ENCODE measurements at places on chromosomes 4 and X.

GRCh38 chrX:44234116-44234515, 109.4 kb downstream of the EFHC2 start:
- DNase-seq: no peak

DNA sequence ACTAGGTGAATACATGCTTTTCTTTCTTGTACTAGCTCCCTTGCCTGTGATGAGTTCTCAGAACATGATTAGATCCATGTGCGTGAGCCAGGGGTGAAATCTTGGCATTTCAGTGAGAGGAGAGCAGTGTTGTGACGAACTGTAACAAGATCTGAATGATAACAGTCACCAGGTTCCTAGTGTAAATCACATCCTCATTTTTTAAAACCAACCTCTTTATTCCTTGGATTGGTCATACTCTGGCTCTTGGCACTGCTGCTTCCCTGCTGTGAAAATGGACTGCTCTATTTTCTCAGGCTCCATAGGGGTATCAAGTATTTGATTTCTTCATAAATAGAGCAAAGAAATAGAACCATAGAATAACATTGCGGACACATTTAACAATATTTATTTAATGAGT, 206.3 kb downstream of the SLC4A4 start:
- DNase-seq: no peak

DNA sequence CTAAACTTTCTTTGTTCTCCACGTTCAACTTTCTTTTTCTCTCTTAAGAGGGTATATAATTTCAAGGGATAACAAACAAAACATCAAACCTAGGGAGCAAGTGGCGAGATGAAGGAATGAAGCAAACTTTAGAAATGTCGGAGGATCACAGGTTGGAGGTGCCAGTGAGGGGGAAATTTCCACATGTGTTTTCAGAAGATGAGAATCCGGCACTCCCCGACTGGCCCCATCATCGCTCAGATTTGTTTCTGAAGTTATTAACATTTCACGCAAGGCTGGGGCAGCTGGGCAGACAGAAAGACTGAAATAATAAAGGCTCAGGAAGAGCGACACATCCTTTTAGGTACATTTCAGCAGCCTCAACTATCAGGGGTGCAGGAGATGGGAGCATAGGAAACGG, 134.9 kb downstream of the SMIM20 start:
- no peak for DNase-seq

DNA sequence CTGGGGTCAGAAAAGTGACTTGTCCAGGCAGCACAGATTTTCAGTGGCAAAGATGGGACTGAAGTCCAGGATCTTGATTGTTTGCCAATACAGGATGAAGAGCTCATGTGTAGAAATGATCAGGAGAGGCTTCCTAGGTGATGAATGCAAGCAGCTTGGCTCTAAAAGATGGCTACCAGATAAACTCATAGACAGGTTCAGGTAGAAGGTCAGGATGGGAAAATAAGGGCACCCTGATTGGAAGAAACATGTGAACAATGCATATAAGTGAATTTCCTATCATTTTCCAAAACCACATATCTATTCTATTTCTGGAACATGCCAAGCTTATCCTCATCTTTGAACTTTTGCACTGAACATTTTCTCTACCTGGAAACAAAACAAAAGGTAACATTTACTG, 87.7 kb downstream of the FAM13A start:
- no peak for DNase-seq

DNA sequence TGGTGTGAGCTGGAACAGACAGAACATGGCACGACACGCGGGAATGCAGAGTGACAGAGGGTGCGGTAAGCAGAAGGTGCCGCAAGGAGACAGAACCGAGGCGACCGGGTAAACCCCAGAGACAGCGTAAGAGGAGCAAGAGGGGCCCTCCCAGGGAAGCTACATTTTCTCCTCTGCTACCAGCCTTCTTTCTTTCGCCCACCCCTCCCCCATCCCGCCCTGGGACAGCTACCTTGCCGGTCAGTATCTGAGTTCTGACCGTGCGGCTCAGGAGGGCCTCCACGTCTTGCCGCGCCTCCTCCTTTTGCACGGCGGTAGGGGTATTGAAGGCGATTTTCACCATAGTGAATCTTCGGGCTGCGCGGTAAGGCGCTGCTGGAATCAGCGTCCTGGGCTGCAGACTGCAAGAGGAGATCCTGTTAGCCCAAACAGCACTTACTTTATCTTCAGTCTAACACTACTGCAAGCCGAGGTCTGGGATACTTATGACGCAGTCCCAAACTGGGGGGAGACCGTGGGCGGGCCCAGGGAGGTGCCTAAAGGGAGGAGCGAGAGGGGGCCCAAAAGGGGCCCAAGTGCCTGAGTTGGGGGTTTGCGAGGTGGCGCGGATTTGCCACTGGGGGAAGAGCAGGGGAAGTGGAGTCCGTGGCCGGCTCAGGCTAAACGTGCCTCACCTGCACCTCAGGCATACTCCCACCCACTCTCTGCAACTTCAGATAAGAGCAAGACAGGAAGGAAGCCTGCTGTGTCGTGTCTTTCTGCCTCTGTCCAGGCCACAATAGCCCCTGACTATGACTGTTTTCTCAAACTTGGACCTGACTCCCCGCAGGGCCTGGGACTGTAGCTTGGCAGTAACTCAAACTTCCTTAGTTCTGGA, at the start of gene ITM2A:
ITM2A (minus strand) TSS at position 462 of the 877 bp plus-strand sequence; CDS start at position 343, 119 bp downstream.
- DNase-seq: peak; percentile 18

GRCh38 chr4:81454499-81454898, 17.2 kb downstream of the RASGEF1B start:
- DNase-seq: no peak

- no peak for DNase-seq
These were observed 139.5 kb upstream of the NOCT start for GRCh38 chr4:138875891-138876608.

- no peak for DNase-seq
These were observed 124.8 kb upstream of the EOLA2 start for GRCh38 chrX:150063138-150063518.

- DNase-seq: no peak
These were observed 316.6 kb upstream of the BOD1L1 start for GRCh38 chr4:13944095-13944511.

DNA sequence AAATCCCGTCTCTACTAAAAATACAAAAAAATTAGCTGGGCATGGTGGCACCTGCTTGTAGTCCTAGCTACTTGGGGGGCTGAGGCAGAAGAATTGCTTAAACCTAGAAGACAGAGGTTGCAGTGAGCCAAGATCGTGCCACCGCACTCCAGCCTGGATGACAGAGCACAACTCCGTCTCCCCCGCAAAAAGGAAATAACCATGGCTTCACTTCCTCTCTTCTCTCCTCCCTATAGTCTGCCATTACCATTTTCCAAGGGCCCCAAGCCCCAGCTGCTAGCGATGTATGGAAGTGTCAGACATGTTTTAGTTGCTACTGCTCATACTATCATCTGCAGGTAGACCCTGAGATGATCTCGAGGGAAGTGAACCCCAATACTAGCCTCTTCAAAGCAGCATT, 177.3 kb upstream of the FAM9B start:
- DNase-seq: no peak

GRCh38 chr4:171812665-171813525, at the start of gene GALNTL6:
Gene GALNTL6 (plus strand): TSS chr4:171813404.
- DNase-seq: no peak

- DNase-seq: no peak
These were observed 357.7 kb downstream of the C4orf33 start for GRCh38 chr4:129453524-129454200.

GRCh38 chr4:7067452-7068278, at the start of gene GRPEL1:
Gene GRPEL1 (minus strand): TSS chr4:7068064. CDS start chr4:7068032, 32 bp downstream.
- peak; percentile 98 for DNase-seq

- no peak for DNase-seq
These were observed 67.2 kb upstream of the CCSER1 start for GRCh38 chr4:90060039-90060438.

DNA sequence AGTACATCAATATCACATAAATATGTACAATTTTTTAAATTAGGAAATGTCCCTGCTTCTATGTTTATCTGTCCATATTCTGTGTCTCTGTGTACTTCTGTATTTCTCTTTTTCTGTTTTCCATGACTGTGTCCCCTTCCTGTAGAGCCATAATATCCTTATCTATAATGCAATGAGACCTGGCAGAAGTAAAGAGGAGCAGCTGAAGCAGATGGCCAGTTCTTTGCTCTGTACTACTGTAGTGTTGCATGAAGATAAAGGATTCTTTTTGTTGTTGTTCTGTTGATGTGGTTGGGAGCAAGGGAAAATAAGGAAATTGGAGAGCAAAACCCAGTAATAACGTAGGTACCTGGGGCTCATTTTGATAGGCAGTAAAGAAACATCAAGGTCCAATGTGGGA, 301.7 kb downstream of the ADGRL3 start:
- no peak for DNase-seq

DNA sequence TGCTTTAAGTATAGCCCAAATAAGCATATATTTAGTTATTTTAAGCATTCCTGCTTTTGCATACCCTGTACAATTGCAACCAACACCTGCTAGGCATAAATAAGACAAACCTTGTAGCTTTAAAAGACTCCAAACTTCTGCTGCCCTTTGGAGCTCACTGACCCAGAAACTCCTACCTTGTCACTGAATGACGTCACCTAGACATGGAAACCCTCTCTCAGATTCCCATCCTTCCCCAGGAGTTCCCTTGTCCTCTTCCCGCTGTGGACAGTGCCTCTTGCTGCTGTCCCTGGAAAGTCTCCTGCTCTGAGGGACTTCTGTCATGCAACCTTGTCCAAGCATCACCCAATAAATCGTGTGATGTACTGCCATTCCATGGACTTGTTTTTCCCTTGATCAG, 507.2 kb downstream of the GRXCR1 start:
- no peak for DNase-seq

DNA sequence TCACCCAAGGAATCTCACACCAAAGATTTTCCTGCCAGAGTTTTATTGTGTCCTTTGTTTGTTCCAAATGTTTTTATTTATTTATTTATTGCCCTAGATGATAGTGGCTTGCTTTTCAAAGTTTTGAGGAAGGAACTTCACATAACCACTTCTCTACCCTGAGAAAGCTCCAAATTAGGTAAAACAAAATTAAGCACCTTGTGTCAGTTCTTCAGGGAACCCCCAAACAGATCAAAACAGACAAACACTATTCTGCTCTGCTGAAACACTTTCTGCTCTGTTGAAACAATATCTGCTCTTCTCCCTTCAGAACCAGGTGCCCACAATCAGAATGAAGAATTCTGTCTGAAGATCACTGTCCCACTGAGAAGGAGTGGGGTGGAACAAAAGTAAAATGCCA, 16.5 kb upstream of the CYBB start:
- DNase-seq: no peak

DNA sequence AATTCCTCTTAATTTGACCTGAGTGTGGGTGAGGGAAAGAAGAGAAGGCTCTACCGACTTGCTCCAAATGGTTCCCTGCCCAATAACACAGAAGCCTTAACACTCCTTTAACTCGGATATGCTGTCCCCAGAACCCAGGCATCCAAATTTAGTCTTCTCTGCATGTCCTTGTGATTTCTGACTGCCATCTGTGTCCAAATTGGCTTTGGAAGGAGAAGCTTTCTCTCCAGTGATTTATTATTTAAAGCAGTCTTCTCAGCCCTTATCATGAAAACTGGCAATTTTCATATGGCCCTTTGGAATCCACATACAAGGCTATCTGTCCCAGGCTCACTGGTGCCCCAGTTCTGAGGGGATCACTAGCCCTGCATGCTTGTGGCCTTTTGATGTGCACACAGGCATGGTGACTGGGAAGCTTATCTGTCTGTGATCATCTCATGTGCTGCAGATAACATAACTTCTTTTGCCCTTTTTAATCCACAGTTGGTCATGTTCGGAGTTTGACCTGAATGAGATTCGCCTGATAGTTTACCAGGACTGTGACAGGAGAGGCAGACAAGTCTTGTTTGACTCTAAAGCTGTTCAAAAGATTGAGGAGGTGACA, 56.7 kb downstream of the FNIP2 start:
- DNase-seq: no peak

DNA sequence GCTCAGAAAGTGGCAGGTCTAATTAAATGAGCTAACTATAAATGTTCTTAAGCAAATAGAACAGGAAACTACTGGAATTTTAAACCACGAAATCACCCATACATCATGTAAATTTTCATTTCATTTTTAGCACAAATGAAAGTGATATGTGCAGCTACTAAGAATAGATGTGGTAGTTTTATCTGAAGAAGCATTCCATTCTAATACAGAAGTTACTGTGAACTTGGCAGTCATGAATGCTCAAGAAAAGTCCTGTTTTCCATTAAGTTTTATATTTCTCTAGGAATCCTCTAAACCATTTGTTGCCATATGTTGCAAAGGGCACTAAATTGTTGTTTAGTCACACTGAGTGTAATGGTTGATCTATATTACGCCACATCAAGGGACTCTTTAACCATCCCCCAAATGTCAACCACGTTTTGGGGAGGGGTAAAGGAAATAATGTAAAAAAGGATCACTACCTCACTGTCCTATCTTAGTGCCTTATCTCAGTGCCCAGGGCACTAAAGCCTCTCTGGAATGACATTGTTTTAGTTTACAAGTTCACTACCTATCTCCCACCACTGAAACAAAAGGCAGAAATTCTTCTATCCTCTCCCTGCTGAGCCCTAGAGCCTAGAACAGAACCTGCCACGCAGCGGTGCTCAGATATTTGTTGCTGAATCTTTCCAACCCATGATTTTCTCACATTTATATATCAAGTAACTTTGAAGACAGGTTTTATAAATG, 118.0 kb downstream of the SHISA3 start:
- DNase-seq: no peak

DNA sequence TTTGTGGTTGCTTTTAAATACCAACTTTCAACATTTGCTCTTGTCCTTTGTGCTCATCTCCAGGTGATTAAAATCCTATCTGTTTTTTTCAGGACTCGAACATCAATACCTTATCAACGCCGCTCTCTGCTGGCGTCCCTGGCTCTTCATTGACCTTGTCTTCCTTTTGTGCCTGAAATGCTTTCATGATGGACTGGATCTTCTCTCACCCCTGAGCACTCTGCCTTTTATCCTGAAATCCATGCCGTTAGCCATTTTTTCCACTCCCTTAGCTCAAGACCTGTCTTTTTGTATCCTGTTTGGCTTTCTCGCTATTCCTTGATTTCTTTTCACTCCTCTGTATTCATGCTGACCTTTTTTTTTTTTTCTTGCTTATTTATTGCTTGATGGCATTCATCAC, 549.5 kb upstream of the CPEB2 start:
- DNase-seq: no peak

DNA sequence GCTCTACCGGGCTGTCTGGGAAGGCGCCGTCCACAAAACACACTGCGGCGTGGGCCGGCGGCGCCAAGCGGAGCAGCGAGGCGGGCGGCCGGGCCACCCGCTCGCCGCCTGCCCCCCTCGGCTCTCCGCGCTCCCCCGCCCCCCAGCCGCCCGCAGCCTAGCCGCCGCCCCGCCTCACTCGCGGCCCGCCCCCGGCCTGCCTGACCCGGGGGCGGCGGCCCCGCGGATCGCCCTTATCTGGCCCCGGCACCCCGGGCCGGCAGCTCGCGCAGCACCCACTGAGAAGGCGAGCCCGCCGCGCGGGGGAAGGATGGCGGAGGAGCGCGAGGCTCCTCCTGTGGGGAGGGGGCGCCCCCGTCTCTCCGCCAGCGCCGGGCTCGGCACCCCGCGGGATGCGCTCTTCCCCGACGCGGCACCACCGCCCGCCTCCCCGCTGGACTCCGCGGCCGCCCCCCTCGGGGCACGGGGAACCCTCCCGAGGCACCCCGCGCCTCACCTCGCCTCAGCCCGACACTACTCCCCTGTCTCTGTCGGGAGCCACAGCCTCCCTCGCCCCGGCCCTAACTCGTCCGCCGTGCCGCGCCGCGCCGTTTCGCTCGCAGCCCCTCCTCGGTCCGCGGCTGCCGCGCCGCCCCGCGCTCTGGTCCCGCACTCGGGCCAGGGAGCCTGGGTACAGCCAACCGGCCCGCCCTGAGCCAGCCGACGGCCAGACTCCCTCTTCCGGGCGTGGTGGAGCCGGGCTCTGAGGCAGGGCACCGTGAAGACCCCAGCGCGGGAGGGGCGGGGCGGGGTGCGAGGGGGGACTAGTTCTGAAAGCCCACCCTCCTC, 566 bp downstream of the ATP11C start:
- peak; percentile 43 for DNase-seq

All from Calu3 (cell line).